Kasumi-1 (cell line): ENCODE measurements at places on chromosomes 7 and 10.

- DNase-seq = no peak
Measured at GRCh38 chr10:13915710-13916109, 328.9 kb downstream of the PRPF18 start.

GRCh38 chr10:78162853-78163252, 129.2 kb downstream of the RPS24 start:
- no peak for DNase-seq

DNA sequence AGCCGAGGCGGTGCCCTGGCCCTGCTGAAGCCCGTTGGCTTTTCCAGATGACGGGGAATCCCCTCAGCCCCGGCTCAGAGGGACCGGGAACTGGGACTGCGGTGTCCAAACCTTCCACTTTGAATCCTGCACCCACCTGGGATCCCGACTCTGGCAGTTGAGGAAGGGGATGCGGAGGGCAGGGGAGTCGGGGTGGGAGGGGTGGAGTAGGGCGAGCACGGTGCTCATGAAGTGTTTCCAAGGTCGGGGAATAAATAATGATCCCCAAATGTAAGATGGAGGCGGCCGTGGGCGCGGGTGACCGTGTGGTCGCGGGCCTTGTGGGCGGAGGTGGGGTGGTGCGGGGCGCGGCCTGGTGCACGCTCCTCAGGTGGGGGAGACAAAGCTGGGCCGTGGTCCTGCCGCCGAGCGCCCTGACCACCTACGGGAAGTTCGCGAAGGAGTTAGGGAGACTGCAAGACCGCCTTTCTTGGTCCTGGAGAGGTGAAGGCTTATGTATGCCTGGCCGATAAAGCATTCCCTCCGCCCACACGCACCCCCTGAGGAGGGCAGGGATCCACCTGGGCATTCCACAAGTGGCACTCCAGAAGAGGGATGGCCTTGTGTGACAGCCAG, 1.4 kb downstream of the MTURN start:
- DNase-seq = no peak

- no peak for DNase-seq
Measured at GRCh38 chr7:121504482-121504881, 108.4 kb upstream of the FAM3C start.

DNA sequence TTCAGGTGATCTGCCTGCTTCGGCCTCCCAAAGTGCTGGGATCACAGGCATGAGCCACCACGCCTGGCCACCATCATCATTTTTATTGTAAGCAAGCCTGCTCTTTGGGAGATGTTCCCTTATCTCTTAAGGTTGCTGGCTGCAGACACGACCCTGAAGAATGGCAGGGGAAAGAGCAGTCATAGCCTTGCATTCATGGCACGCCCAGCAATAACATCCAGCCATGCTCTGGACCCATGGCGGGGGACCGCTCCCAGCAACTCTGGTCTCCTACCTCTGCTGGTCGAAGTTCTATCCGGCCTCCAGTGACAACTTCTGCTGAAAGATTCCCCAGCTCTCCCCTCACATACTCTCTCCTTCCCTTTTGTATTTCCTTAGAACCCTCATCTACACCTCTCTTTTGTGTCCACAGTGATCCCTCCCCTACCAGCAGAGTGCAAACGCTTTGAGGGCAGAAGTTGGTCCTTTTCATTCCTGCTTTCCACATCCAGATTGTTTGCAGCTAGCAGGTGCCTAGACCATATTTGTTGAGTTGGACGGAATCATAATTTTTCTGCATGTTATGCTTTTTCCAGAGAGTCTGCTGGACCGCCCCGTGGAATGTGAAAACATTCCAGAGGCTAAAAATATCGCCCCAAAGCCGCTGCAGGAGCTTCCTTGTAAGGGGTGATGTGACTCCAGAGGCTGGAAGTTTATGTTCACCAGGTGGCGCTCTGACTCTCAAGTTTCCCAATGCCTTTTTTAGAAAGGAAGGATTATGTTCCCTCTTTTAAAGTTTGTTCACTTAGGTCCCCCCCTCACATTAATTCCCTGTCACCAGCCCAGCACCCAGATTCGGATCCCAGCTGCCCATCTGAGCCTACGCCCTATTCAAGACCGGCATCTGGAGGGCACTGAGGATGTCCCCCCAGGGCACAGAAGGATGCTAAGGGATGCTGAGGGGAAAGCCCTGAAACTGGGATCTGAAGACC, 4.3 kb upstream of the MARVELD1 start:
- DNase-seq = peak; percentile 86

DNA sequence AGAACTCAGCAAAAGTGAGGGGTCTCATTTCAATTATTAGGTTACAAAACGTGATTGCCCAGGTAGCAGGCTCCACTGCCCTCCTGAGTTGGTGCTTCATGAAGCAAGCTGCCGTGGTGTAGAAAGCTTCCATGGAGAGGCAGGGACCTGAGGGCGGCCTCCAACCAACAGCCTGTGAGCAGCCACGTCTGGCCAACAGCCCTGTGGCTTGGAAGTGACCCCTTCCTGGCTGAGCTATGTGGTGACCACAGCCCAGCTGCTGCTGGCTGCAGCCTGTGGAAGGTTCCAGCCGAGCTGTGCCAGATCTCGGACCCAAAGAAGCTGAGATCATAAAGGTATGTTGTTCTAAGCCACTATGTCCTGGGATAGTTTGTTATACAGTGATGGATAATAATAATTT, 122.5 kb upstream of the KLF6 start:
- DNase-seq = no peak

DNA sequence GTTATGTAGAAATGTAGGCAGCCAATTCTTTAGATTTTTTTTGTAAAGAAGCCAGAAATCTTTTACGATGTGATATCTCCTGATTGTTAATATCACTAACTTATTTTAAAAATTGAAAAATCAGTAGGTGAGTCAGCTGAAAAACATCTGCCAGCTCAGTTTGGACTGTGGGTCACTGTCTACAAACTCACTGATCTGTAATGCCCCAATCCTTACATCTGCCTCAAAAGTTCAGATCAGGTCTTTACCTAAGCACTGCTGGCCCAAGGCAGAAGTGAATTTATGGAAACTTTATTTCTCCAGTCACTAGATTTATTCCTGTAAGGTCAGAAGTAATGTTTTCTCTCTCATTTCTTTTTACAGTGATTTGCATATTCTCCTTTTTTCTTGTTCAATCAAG, 31.0 kb upstream of the FAM13C start:
- DNase-seq = no peak

DNA sequence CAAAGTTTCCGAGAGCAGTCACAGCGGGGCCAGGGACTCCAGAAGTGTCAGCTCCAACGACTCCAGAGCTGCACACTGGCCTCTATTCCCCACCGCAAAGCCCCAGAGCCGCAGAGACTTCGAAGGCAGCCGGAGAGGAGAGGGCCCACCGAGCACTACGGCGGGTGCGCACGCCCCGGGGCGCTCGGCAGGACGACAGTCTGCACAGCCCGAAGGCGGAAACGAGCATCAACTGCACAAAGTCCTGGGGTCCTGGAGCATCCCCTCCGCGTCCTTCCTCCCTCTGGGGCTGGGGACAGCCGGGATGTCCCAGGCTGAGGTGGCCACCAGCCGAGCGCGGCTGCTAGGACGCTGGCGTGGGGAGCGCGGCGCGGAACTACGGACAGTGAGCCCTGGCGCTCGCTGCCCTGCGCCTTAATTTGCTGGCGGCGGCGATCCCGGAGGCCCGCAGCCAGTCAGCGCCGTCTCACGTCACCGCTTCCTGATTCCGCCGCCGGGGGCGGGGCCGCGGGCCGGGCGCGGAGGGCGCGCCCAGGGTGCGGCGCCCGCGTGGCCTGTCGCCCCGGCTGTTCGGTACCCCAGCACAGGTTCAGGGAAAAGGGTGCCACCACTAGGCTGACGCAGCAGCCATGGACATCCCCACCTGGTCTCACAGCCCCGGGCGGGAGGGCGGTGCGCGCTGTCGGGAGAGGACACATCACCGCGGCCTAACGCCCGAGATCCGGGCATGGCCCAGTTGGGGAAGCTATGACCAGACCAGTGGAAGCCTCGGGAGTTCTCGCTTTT, at the start of gene TBX20:
TSS of gene TBX20 (minus strand) at position 391 of the 786 bp plus-strand sequence. CDS start 480 bp downstream, outside the sequence.
- DNase-seq = no peak

GRCh38 chr10:1107679-1108078, 51.5 kb downstream of the WDR37 start:
- no peak for DNase-seq

- DNase-seq = no peak
Measured at GRCh38 chr7:121023683-121024511, 35.4 kb downstream of the CPED1 start.

DNA sequence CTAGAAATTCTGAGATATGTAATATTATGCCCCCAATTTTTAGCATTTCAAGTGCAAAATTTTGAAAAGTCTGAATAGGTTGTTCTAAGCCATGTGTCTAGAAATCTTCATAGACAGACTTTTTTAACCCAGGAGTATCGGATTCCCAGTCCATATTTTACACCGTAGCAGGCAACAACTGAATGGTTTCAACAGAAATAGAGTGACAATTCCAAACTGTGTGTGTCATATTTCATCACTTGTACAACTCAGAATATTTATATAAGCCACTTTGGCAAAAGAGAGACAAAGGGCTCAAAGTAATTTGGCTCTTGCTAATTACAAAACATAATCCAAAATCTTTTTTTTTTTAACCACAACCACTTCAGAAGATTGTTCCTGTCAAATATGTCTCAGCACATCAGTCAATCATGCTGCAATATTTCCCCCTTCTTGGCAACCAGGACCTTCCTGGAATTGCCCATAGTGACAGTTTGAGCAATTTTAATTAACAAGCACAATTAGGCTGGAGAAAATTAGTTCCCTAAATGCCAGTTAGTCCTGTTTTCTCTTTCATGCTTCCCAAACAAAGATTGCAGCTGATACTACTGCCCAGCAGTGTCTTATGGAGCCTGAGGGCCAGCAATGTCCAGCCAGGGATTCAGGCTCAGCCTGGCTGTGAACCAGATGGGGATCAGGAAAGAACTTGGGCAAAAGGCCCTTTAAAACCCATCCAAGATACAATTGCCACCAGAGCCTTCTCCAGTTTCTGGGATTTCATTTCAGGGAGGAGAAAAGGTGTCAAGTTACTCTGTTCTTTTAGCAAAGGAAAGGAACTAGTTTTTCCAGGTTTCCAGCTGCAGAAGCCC, 533.3 kb upstream of the GHITM start:
- no peak for DNase-seq
